ENCODE measurements at places on chromosomes 16 and 17.

GRCh38 chr16:66851166-66851964 lies 7.2 kb downstream of the CA7 start:
- DNase-seq: no peak

DNA sequence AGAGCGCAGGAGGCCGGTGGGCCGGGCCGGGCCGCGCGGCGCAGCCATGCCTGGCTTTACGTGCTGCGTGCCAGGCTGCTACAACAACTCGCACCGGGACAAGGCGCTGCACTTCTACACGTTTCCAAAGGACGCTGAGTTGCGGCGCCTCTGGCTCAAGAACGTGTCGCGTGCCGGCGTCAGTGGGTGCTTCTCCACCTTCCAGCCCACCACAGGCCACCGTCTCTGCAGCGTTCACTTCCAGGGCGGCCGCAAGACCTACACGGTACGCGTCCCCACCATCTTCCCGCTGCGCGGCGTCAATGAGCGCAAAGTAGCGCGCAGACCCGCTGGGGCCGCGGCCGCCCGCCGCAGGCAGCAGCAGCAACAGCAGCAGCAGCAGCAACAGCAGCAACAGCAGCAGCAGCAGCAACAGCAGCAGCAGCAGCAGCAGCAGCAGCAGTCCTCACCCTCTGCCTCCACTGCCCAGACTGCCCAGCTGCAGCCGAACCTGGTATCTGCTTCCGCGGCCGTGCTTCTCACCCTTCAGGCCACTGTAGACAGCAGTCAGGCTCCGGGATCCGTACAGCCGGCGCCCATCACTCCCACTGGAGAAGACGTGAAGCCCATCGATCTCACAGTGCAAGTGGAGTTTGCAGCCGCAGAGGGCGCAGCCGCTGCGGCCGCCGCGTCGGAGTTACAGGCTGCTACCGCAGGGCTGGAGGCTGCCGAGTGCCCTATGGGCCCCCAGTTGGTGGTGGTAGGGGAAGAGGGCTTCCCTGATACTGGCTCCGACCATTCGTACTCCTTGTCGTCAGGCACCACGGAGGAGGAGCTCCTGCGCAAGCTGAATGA lies 606 bp downstream of the THAP11 start:
- peak; percentile 86 for DNase-seq

DNA sequence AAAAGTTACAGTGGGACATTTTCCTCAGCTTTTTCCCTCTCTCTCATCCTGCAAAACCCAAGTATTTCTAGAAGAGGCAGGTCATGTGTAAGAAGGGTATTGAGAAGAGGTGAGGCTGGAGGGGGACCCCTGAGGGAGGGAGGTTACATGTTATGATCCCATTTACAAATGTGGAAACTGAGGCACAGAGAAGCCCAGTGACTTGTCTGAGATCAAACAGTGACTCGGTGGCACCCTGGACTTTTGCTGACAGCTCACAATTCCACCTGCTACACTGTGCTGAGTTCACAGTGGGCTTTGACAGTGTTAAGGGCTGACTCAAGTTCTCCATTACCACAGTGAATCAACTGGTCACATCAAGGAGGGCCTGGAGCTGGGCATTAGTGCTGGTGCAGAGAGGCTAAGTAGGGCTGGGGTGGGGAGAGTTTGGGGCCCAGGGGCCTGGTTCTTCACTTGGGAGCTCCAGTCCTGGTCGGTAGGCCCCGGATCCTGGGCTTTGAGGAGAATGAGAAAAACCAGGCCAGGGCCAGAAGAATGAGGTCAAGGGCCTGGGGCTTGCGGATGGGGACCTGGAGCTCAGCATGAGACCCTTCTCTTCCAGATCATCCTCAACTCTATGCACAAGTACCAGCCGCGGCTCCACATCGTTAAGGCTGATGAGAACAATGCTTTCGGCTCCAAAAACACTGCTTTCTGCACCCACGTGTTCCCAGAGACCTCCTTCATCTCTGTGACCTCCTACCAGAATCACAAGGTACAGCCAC lies 26.0 kb downstream of the TBX4 start:
- DNase-seq: peak; percentile 24

DNA sequence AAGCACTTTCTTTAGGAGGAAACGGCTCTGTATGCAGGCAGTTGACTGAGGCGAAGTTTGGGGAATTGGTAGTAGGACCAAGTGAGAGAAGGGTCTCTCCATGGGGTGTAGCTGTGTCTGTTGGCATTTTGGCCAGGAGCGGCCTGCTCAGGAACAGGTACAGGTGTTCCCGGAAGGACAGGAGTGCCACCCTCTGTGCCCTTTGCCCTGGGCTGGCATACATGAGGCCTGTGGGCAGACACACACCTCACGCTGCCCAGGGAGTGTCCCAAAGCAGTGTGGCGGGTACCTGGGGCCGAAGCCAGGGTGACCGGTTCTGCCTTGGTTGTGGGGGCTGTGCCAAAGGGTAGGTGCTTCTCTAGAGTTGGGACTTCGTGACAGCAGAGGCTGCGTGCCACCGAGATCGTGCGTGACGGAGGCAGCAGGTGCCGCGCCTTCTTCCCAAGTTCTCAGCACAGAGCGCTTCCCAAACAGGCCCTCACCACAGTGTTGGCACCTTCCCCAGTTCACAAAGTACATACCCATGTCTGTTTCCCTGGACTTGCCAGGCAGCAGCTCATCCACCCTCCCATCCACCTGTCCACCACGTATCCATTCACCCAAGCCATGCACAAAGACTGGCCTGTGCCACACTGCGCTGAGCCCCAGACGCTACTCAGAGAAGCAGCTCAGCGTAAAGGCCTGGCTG lies 19.9 kb upstream of the TCF25 start:
- DNase-seq: no peak

DNA sequence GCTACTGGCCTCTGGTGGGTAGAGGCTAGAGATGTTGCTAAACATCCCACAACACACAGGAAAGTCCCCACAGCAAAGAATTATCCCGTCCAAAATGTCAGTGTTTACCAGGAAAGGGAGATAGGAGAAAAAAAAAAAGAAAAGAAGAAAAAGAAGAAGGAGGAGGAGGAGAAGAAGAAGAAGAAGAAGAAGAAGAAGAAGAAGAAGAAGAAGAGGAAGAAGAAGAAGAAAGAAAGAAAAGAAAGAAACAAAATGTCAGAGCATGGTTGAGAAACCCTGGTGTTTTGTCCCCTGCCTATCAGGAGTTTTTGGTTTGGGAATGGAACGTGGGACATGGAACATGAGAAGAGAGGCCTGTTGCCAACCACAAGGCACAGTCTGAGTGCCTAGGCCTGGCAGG lies 2.4 kb downstream of the TMEM95 start:
- DNase-seq: no peak

GRCh38 chr17:38741461-38741860 lies 6.7 kb downstream of the PCGF2 start:
- DNase-seq: no peak

- DNase-seq: no peak
Observed at GRCh38 chr16:67644038-67644437, 906 bp upstream of the CARMIL2 start.

DNA sequence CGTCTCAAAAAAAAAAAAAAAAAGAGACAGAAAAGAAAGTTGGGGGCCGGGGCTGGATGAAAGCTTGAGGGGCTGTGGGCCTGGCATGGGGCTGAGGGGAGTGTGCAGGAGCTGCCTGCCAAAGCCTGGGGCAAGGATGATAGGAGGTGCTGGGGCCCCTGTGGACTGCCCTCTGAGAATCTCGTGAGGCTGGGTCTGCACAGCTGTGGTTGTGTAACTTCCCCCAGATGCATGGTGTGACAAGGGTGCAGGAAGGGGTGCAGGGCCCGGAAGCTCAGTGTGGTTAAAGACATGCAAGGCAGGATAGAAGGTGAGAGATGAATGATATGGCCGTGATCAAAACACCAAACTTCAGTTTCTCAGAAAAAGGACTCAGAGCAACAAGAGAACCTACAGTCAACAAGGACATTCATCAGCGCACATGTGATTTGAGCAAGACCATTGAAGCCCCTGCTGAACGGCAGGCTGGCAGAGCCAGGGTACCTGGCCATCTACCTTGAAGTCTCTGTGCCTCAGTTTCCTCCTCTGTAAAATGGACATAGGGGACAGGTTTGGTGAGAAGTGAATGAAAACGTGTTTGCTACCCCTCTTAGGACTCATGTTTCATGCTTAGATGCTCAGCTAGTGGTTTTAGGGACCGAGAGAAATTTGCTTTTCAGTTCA lies 9.6 kb downstream of the IL32 start:
- peak; percentile 92 for DNase-seq

GRCh38 chr17:36001110-36001771 lies at the start of gene CCL15:
CCL15 (minus strand) TSS chr17:36001553; CDS start chr17:36001492, 61 bp downstream.
- no peak for DNase-seq
